ENCODE measurements at places on chromosomes 7 and 10. TPM values are rescaled to one million over a fixed set of nuclear protein-coding genes. Genes with fewer than 3 reads are reported as not detected.

The LIPF gene
- not detected for total RNA-seq

The ANKRD61 gene
- total RNA-seq = 0.47 TPM

The ARHGEF5 gene
- 42.9 TPM for total RNA-seq

The C7orf33 gene
- total RNA-seq = not detected

DNA sequence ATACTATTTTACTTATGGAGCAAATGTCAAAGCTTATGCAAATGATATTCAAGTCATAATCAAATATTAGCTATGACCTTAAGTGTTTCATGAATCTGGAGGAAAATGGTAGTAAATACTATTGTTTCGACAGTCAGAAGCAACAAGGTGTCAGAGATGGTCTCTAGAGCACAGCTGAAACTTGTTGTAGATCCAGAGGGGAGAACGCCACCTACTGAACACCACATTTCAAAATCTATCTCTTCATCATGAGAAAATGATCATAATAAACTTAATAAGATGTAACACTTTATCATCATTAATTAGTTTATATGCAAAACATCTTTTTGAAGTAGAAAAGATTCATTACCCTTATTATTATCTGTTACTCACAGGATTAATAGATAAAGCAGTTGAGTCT, 418.7 kb downstream of the GATA3 start:
- DNase-seq = no peak

DNA sequence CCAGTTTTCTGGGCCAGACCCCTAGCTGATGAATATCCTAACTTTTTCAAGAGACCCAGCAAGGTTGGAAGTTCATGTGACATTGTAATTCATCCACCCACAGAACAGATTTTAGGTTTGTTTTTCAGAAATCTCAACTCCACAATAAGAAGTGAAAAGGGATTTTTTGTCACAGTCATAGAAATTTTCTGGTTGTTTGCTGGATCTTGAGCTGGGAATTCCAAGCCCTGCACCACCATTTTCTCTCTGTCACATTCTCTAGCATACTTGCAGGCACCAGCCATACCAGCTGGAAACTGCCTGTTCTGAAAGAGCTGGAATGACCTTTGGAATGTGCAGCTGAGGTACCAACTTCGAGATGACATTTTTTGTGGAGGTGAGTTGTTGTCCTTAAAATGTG, 8.5 kb downstream of the TAS2R60 start:
- DNase-seq = no peak

- DNase-seq = no peak
These were observed 38.6 kb upstream of the MXI1 start for GRCh38 chr10:110168601-110169481.

GRCh38 chr10:103284170-103284569, 7.2 kb downstream of the INA start:
- DNase-seq = no peak

- no peak for DNase-seq
These were observed 59.4 kb downstream of the SEMA3C start for GRCh38 chr7:80859272-80859970.

DNA sequence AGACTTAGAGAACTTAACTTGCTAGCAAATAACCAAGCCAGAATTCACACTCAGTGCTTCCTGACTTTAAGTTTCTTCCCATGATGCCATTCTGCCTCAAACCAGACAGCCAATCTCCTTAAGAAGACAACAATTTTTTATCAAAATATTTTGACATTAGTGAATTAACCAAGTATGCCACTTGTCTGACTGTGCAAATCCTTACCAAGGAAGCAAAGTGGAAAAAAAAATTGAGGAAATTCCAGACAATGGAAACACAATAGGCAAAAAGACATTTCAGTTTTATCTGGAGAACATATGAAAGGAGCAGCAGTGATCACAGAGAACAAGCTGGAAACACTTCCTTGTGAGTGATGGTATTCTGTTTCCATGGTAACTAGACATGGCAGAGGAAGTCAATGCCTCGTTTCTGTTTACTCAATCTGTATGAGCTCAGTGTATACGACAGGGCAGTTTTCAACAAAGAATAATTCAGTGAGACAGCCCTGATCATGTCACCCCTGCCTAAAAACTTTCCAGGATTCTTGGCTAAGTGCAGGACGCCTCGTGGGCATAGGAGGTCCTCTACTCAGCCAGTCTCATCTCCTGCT, 114.2 kb downstream of the DYNC1I1 start:
- no peak for DNase-seq

DNA sequence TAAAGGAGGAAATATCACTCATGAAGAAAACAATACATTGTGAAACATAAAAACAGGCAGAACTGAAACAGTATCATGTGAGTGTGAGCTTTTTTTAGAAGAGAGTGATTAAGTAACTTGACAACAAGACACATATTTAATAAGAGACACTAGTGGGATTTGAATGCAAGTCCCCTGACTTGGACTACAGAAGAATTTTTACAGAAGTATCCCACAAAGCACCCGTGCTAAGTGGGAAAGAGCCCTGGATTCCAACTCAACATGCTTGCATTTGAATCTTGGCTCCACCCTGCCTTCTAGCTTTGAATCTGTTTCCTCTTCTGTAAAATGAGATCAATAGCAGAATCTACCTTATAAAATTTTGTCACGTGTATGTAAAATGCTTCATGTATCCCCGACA, 166.2 kb downstream of the ZNF365 start:
- DNase-seq = no peak

DNA sequence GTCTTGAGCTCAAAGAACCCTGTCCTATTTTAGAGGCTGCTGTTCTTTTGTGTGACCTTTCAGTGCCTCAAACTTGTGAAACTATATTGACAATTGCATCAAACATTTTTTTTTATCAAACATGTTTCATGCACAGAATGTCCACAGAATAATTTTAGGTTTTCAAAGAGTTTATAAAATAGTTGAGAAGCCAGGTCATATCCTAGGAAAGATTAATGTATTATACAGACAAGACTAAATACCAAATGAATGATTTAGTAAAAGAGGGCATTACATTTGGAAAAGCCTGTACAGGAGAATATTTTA, 67.0 kb downstream of the CDK6 start:
- no peak for DNase-seq

DNA sequence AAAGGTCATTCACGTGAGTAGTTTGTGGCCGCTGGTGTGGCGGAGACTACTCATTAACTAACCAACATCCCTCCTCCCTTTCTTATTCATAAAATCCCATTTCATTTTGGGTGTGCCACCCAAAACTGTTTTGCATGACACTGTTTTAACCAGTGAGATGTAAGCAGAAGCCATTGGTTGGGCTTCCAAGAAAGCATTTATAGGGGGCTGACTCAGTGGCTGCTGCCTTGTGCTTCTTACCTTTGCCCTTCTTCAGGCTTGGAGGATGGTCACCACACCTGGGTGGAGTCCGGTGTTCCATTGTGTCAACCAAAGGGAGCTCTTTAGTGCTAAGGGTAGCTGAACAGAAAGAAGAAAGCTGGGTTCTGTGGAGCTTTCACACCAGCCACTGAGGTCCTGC, 37.2 kb upstream of the EPC1 start:
- no peak for DNase-seq

Measured in progenitor cell of endocrine pancreas (in vitro differentiated cells).